ENCODE measurements at places on chromosomes 3 and 15.

GRCh38 chr3:8420612-8421011, 81.0 kb upstream of the LMCD1 start:
- H3K4me3 ChIP-seq = no peak overlapping the region
- H3K27ac ChIP-seq = no peak overlapping the region
- no peak for DNase-seq
- no peaks in the 10 kb centered on the region for H3K4me1 ChIP-seq
- H3K27me3 ChIP-seq = no peaks in the 10 kb centered on the region
- no peaks in the 10 kb centered on the region for H3K36me3 ChIP-seq

GRCh38 chr15:39869254-39869653, 50.8 kb downstream of the GPR176 start:
- no peak overlapping the region for H3K4me3 ChIP-seq
- no peaks in the 10 kb centered on the region for H3K27me3 ChIP-seq
- no peak overlapping the region for H3K27ac ChIP-seq
- no peak for DNase-seq
- H3K4me1 ChIP-seq = no peaks in the 10 kb centered on the region

DNA sequence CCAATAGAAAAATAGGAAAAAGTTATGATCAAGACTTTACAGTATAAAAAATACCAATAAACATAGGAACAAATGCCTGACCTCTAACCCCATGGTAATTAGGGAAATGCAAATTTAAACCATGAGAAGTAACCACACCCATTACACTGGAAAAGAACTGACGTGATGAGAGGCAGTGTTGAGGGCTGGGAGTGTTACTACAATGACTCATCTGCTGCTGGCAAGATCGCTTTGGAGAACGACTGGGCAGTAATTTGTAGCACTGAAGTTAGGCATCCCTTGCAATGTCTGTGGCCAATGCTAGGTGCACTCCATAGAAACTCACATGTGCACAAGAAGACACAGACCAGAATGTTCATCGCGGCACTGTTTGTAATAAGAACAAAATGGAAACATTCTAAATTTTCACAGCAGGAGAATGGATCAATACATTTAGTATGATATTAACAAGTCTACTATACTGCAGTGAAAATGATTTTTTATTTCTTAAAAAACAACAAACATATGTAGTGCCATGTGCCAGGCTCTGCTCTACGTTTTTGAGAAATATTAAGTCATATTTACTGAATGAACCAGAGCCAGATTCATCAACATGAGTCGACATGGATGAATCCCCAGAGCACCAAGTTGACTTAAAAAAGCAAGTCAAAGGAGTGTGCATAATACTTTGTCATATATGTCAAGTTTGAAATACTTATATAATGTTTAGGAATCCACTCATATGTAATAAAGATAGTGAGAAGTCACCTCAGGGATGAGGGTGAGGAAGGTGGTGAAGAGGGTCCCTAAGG, 37.6 kb upstream of the EPHB3 start:
- H3K27ac ChIP-seq = no peak overlapping the region
- no peaks in the 10 kb centered on the region for H3K36me3 ChIP-seq
- H3K4me1 ChIP-seq = peaks cover 10% of the 10 kb centered on the region
- no peak for DNase-seq
- H3K27me3 ChIP-seq = peaks cover 70% of the 10 kb centered on the region
- H3K4me3 ChIP-seq = no peak overlapping the region

- DNase-seq = no peak
- H3K27ac ChIP-seq = no peak overlapping the region
- no peak overlapping the region for H3K4me3 ChIP-seq
These were observed 139.5 kb downstream of the TBL1XR1 start for GRCh38 chr3:177057768-177058167.

GRCh38 chr3:110542552-110543150, 529.0 kb upstream of the NECTIN3 start:
- H3K27ac ChIP-seq = no peak overlapping the region
- DNase-seq = no peak
- H3K4me1 ChIP-seq = no peaks in the 10 kb centered on the region

DNA sequence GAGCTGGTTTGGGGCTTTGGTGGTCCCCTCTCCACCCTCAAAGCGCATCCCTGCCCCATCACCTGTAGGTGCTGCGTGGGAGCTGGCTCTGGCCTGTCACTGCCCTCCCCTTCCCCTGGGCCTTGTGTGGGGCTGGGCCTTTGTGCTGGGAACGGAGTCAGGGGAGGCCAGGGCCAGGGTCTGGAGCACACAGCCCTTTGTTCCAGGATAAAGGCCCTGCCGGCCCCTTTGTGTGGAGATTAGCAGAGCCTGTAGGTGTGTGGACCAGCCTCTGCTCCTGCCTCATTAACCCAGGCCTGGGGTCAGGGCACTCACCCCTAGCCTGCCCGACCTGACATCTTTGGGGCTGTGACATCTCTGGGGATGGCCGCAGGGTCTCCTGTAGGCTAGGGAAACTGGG, 8.9 kb downstream of the EPHB3 start:
- no peaks in the 10 kb centered on the region for H3K4me1 ChIP-seq
- DNase-seq = no peak
- H3K27me3 ChIP-seq = no peaks in the 10 kb centered on the region
- H3K27ac ChIP-seq = no peak overlapping the region

DNA sequence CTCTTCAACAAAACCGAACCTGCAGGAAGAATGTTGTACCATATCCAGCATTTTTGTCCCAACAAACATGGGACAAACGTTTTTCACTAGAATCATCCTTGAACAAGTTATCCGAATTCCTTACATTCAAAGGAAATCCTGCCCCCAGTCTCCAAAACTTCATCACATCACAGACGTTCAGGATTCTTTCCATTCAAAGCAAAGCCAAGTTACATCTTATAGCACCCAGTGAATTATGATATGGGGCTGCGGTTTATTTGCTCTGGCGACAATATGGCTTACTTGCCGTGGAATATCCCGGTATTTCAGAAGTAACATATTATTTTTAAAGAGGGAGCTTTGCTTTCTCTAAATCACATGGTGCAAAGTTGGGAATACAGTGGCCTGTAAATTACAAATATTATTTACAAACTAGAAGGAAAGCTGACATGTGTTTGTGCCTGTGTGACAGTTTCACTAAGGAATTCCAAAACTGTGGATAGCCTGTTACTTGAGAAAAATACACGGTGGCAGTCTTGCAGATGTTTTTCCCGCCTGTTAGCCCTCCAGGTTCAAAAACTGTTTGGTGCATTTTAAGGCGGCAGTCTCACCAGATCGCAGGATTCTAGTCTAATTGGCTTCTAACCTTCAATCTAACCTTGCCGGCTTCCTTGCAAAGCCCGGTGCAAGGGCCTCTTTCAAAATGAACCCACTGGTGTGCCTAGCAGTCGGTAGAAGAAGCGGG, 736 bp upstream of the MBNL1 start:
- peak overlapping the region; percentile 90 for H3K4me3 ChIP-seq
- H3K4me1 ChIP-seq = peaks cover 44% of the 10 kb centered on the region
- peak overlapping the region; percentile 99 for H3K27ac ChIP-seq
- no peak for DNase-seq
- no peaks in the 10 kb centered on the region for H3K27me3 ChIP-seq

GRCh38 chr3:194098081-194098842, 37.7 kb upstream of the HES1 start:
- H3K36me3 ChIP-seq = no peaks in the 10 kb centered on the region
- H3K4me1 ChIP-seq = peaks cover 24% of the 10 kb centered on the region
- H3K4me3 ChIP-seq = no peak overlapping the region
- H3K27me3 ChIP-seq = no peaks in the 10 kb centered on the region

- no peak overlapping the region for H3K4me3 ChIP-seq
- no peak for DNase-seq
- H3K27ac ChIP-seq = no peak overlapping the region
- H3K36me3 ChIP-seq = no peaks in the 10 kb centered on the region
- no peaks in the 10 kb centered on the region for H3K4me1 ChIP-seq
These were observed 326.4 kb upstream of the TRIM42 start for GRCh38 chr3:140351466-140351865.

DNA sequence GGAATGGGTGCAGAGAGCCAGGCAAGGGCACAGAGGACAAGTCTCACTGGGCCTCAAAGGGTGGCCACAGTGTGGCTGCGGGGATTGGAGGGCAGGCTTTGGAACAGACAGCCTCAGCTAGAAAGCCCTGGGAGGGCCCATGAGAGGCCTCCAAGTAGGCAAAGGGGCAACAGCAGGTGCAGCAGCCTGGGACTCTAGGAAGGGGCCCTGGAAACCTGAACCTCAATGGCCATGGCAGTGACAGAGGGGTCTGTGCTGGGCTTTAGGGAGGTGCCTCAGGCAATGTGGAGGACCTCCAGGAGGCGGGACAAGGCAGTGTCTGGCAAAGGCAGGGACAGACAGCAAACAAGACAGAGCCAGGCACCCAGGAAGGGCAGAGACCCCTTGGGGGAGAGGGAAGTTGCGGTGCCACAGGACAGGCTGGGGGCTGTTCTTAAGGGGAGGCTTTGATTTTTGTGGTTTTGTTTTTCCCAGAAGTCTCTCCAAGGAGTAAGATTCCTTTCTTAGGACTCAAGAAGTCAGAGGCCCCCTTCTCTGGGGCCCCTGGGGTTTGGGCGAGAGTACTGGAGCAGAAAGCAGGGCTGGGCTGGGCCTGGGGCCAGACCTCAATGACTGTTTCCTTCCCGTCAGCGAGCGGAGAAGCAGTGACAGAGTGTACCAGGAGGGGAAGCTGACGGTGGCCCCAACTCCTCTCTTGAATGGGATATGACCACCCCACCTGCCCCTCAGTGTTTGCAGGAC, 9.7 kb downstream of the STOML1 start:
- no peaks in the 10 kb centered on the region for H3K27me3 ChIP-seq
- peaks cover 30% of the 10 kb centered on the region for H3K36me3 ChIP-seq
- peaks cover 50% of the 10 kb centered on the region for H3K4me1 ChIP-seq

DNA sequence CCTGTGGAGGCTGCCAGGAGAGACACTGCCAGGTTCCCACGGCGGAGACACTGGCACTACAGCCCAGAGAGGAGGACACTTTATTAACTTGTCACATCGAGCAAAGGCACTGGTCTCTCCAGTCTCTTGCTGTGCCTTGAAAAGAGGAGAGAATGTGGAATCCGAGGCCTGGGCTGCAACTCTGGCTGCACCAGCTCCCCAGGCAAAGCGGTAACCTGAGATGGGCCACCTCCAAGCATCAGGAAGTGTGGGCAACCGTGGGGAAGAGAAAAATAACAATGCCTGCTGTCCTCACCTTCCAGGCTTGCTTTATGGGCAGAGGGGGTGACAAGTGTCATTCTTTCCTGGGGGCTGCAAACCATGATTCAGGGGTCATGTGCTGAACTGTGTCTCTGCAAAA, 91.6 kb upstream of the RGMA start:
- H3K27me3 ChIP-seq = no peaks in the 10 kb centered on the region
- H3K4me3 ChIP-seq = no peak overlapping the region
- no peak overlapping the region for H3K27ac ChIP-seq
- DNase-seq = no peak

GRCh38 chr3:168998792-168999191, 664.7 kb downstream of the MECOM start:
- no peaks in the 10 kb centered on the region for H3K27me3 ChIP-seq
- no peak overlapping the region for H3K27ac ChIP-seq
- H3K4me3 ChIP-seq = no peak overlapping the region

- H3K27ac ChIP-seq = no peak overlapping the region
- no peaks in the 10 kb centered on the region for H3K27me3 ChIP-seq
- DNase-seq = no peak
- no peak overlapping the region for H3K4me3 ChIP-seq
- H3K4me1 ChIP-seq = peaks cover 4% of the 10 kb centered on the region
These were observed 148.7 kb downstream of the TPRG1 start for GRCh38 chr3:189320511-189320910.
